ENCODE measurements at places on chromosomes 2 and 18.

GRCh38 chr18:37065254-37065653 lies 236.3 kb downstream of the KIAA1328 start:
- DNase-seq = no peak

DNA sequence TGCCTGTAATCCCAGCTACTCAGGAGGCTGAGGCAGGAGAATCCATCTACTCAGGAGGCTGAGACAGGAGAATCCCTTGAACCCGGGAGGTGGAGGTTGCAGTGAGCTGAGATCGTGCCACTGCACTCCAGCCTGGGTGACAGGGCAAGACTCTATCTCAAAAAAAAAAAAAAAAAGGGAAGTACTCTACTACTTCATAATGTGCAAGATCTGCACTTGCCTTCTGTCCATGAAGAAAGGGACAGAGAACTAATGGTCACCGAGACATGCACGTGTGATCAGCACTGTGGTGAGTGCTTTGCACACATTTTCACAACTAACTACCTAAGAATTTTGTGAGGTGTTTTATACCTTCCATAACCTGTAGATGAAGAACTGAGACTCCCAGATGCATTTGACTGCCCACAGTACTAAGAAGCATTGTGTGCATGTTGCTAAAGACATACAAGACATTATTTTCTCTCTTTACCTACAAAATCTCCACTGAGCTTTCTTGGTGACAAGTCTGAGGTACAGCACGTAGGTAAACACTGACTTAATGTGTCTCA lies 784.8 kb upstream of the ID2 start:
- DNase-seq = no peak

DNA sequence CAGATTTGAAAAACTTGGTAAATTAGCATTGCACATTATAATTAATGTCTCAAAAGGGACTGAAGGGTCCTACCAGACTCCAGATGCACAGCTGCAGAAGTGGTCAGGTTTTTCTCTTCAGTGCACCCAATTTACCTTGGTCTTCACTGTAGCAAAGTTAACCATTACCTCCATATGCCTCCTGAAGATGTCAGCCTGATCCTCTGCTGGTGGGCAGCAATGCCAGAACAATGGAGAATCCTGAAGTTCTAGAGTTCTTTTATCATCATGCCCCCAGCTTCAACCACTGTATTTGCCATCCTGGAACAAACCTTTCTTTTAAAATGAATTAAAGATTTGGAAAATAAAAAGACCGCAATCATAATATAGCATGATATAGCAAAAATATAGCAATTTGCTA lies 1774.8 kb upstream of the CELF4 start:
- no peak for DNase-seq

DNA sequence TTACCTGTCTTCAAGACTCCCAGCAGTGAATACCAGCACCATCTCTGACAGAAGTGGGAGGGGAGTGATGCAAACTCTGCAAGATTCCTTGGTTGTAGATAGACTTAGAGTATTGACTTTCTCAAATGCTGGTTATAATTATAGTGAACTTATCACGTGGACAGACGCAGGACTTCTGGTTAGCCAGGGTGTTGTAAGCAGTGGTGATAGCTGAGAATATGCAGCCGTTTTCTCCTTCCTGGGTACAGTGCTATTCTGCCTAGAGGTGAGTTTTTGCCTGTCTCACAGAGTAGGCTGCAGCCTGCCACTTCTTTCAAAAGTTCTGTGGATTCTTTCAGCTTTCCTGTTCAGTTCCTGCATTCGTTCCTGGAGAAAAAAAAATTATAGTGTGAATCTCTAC lies 733 bp upstream of the CXCR2 start:
- no peak for DNase-seq

- no peak for DNase-seq
Measured at GRCh38 chr2:106124106-106124756, 69.9 kb downstream of the UXS1 start.

DNA sequence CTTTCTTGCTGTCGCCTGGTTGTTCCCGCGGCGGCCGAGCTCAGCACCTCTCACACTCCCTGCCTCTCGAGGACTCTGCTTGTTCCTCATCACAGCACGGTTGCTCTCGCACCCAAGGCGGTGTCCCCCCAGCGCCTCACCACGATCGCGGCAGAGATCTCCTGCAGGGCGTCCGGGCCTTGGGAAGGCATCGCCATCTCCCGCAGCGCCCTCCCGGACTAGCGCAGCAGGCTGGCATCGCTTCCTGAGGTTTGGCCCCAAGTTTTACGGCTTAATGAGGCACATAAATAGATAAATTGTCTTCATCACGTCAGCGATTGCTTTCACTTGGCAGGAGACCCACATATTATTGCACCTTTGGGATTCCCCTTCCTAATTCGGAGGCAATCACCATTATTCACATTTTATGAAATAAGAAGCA lies 125.4 kb downstream of the RGPD3 start:
- no peak for DNase-seq

DNA sequence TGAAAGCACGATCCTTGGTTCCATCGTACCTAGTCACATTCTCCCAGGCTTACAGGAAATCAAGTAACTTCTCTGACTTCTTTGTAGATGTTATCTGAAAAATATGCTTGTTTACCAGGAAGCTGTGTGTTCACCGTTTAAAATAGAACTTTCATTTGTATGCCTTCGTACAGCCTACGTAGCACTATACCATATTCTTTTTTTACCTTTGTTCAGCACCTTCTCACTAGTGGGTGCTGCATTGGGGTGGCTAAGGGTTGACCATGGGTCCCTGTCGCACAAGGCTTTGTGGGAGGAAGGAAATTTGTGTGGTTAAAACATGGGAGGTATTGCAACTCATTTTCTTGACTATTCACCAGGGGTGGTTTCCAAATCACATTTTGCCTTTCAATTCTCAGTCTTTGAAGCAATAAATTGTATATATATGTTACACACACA lies 16.6 kb downstream of the MALT1 start:
- no peak for DNase-seq

- no peak for DNase-seq
Measured at GRCh38 chr2:195342061-195342460, 315.0 kb upstream of the SLC39A10 start.

DNA sequence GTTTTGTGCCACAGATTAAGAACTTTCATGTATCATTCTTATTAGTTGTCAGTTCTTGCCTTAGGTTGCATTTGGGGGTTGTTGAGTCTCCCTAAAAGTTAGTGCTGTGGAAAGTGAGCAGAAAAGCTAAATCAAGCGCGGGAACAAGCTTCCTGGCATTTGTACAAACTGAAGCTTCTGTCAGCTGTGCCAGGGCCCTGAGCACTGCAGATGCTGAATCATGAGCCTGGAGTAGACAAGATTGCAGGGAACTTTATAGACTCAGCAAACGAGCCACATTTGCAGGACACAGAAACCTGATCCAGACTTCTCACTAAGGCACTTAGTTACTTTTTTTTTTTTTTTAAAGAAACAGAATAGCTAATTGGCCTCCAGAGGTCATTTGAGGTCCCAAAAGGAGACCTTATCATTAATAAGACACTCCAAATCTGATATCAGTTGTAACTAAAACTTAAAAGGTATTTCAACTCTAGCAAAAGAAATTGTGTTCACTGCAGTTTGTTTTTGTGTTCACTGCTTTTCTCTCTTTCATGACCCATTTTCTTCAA lies 88.7 kb downstream of the ADAM23 start:
- no peak for DNase-seq

DNA sequence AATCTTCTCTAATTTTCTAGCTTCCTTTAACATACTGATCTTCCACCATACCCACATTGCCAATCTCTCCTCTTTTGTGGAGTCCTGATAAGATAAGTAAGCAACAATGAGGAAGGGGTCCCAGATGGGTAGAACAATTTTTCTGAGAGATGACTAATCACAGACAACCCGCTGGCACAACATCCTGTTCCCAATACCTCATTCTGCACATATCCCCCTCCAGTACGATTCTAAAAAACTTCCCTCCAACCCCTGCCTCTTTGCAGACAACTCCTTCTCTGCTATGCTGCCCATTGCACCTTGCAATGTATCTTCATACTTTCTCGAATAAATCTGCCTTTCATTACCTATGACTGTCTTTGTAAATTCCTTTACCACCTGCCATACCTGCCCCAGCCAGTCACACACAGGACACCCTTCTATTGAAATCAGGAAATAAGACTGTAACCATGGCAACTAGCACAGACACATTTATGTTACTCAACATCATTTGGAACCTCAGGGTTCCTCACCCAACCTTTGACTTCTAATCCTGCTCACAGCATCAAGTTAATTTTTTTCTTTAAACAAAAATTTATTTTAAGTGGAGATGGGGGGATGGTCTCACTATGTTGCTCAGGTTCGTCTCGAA lies 7.4 kb upstream of the EXOC6B start:
- no peak for DNase-seq

GRCh38 chr2:218855305-218856166 lies 4.1 kb upstream of the WNT6 start:
- no peak for DNase-seq

GRCh38 chr2:105117565-105117964 lies 79.7 kb downstream of the MRPS9 start:
- no peak for DNase-seq

DNA sequence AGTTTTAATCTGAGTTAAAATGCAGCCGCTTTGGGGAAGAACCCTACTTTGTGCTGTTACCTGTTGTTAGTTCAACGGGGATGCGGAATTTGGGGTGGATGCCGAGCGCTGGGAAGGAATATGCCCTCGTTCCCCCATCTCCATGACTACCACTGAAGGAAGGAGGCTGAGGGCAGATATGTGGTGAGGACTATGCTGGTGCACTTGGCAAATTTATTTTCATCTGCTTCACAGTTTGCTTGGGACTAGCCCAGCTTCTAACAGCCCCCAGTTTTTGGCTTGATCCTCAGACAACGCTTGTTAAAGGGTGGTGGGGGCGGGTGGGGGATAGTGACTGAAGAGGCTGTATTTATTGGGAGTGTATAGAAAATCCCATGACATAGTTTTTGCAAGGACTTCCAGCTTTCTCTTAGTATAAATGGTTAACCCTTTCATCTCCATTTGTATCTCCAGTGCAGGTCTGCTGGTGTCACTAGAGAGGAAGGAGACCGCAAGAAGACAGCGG lies 100.8 kb downstream of the COLEC12 start:
- DNase-seq = no peak

DNA sequence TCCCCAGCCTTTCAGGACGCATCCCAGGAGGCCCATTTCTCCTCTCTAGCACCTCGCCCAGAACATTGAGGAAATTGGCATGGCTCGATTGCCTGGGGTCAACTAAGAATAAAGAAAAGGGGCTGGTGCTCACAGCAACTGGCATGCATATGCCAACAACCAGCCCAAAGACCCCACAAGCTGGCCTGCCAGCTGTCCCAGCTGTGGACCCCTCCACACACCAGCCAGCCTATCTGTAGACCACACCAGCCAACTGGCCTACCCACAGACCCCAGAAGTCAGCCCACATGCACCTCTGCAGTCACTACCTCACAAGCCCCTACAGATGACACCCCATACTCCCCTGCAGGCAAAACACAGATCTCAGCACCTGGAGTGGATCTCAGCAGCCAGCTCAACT lies 123.8 kb upstream of the ID2 start:
- no peak for DNase-seq

- DNase-seq = no peak
Measured at GRCh38 chr18:39326772-39327171, 1761.2 kb upstream of the CELF4 start.

DNA sequence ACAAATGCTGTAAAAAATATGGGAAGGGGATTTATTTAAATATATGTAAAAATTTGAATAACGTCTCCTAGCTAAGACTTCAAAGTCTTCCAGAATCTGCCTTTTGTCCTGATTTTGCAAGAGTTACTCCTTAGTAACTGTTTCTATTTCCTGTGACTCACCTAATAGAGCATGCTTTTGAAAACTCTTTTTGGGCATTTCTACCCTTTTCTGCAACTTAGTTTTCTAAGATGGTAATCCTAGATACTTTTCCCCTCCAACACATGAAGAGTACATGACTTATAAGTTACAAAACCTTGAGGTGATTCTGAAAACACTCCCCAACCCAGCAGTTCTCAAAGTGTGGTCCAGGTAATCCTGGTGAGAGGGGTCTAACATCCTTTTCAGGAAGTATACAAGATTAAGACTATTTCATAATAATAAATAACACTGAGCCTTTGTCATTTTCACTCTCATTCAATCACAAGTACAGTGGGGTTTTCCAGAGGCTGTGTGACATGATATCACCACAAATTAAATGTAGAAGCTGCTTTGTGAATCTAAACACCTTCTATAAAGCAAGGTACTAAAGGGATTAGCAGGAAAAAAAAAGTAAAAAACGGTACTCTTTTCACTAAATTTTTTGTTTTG lies 31.9 kb downstream of the PPP4R3B start:
- no peak for DNase-seq

DNA sequence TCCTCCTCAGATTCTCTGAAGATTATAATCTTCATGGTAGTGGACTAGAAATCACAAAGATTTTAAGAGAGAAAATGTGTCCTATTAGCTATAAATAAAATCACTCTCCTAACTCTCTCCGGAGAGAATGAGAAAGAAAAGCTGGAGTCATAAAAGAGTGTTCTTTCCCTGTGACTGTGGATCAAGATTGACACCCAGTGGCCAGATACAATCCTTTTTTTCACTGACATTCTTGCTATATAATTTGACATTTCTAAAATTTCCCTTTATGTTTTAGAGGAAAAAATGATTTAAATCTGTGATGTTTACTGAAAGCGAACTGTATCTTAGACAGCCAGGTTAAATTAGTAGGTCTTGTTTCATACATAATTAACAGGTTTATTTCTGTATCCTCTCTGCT lies 35.4 kb upstream of the LRP2 start:
- DNase-seq = no peak

GRCh38 chr2:82968358-82968757 lies 1490.7 kb downstream of the SUCLG1 start:
- DNase-seq = no peak

- DNase-seq = no peak
Measured at GRCh38 chr2:208269091-208269490, 3.0 kb downstream of the PIKFYVE start.

DNA sequence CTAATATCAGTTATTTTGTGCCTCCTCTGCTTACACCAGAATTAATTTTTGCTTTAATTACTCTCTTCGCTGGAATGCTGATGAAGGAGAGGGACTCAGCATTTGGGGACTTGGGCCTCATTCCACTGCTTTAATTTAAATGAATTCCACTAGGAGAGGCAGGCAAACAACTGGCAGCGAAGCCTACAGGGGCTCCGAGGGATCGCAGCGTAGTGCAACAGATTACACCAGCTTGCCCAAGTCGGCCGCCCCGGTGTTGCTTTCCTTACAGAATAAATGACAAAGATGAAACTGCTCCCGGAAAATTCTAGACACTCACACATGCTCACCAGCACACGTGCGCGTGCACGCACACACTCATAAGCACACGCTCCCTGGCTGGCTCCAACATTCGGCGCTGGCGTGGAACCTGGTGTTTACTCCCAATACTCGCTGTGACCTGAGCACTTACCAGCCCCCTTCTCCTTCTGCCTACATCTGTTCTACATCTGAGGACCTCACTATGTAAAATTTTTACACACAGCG lies 175.4 kb downstream of the ZNF521 start:
- DNase-seq = no peak

DNA sequence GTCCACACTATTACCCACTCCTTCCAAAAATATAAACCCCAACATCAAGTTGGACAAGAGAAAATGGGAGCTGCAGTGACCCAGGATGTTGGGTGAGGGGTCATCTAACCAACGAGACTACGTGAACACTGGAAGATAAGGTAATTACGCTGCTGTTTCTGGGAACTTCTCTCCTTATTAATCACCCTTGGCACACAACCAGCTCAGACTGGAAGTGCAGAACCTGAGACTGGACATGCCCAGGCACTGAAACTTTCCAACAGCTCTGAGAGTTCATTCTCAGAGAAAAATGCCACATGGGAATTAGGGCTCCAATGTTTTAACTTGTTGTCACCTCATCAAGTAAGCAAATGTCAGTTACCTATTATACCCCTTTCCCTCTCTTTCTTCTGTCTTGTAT lies 135.3 kb downstream of the CCDC148 start:
- DNase-seq = no peak

All from NCI-H1092 (cell line).